ENCODE measurements at places on chromosomes 16 and 17. TPM values are rescaled to one million over a fixed set of nuclear protein-coding genes. Genes with fewer than 3 reads are reported as not detected.

Gene WFIKKN1
- 0.71 TPM for total RNA-seq

Gene TOX3
- total RNA-seq = 32.6 TPM

Gene ADAP2
- 5.5 TPM for total RNA-seq

Gene GSG1L
- 5.1 TPM for total RNA-seq

Gene KRTAP3-1
- total RNA-seq = not detected

Gene RGS11
- 8.2 TPM for total RNA-seq

Gene RDM1
- total RNA-seq = 0.99 TPM

Gene UNC45B
- 14.8 TPM for total RNA-seq

Data from camera-type eye (tissue), 1 donor.